A549 treated with AZD2906 at 1 μM for 4 hours (cell line): ENCODE measurements at places on chromosomes 3 and 15. TPM values are rescaled to one million over a fixed set of nuclear protein-coding genes. Genes with fewer than 3 reads are reported as not detected.

Gene CCNB2
- 87.6 to 104 TPM (median 91.9 TPM) in 5 replicates for total RNA-seq

Gene ZDHHC3
- 39.6 to 46.9 TPM (median 44.4 TPM) in 5 replicates for total RNA-seq

Gene CFAP44
- 0.93 to 1.5 TPM (median 1.1 TPM) in 5 replicates for total RNA-seq

Gene FRMD5
- total RNA-seq: 1.7 to 2.8 TPM (median 2.0 TPM) in 5 replicates

Gene C3orf62
- total RNA-seq: 1.8 to 2.4 TPM (median 2.1 TPM) in 5 replicates

Gene FETUB
- total RNA-seq: 0.08 to 0.34 TPM (median 0.15 TPM) in 5 replicates

Gene KCTD6
- 5.3 to 7.6 TPM (median 6.8 TPM) in 5 replicates for total RNA-seq

Gene PSMA4
- 344 to 481 TPM (median 370 TPM) in 5 replicates for total RNA-seq

Gene TRPM1
- not detected in 5 replicates for total RNA-seq

Gene CCDC39
- total RNA-seq: not detected in 5 replicates

Gene CCR8
- not detected in 5 replicates for total RNA-seq

Gene COL8A1
- total RNA-seq: not detected in 5 replicates

Gene C3orf20
- 0.02 to 0.07 TPM (median 0.05 TPM) in 3 of 5 replicates, not detected in the others for total RNA-seq

Gene KBTBD8
- total RNA-seq: 0.44 to 1.4 TPM (median 0.53 TPM) in 5 replicates

Gene GOLGA6A
- 0.07 to 0.15 TPM (median 0.11 TPM) in 5 replicates for total RNA-seq

Gene RBMS3
- total RNA-seq: 0.43 to 1.1 TPM (median 0.88 TPM) in 5 replicates

Gene CPLX3
- total RNA-seq: not detected in 5 replicates

Gene SYNPR
- not detected in 5 replicates for total RNA-seq

Gene RPP14
- total RNA-seq: 8.3 to 13.2 TPM (median 9.5 TPM) in 5 replicates
